ENCODE measurements at places on chromosomes 7 and 10.

- no peak for DNase-seq
These were observed 66.2 kb upstream of the SRPK2 start for GRCh38 chr7:105454921-105455320.

DNA sequence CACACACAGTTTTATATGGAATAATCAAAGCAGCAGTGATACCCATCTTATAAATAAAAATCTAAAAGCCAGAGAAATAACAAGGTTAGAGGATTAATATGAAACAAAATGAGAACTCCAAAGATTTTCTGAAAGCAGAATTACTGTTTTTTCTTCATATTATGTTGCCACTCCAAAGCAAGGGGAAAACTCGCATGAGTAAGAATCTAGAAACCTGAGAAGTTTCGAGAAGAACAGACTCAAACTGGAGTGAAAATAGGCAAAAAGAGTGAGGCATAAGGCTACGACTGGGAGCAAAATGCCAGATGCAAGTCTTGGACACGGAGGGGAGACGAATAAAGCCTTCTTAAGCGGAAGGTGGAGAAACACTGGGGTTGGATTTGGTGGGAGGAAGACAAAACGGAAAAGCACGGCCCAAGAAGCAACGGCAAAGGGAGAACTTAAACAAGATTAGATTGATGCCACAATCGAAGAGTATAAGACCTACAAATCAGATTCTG, 923 bp downstream of the TNPO3 start:
- DNase-seq = no peak

DNA sequence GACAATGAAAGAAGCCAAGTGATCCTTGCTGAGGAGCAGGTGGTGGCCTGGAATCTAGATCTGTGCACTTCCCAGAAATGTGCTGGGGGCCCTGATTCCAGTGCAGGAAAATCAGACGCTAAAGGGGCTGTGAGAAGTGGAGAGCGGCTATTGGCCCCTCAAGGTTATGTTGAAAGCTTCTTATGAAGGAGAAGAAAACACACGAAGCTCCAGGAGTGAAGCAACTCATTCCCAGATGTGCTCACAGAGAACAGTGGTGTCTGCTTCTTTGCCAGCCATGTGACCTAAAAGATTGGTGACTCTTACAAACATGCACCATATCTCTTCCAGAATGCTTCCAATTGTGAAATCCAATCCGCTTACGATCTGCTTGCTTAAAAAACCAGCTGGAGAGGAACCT, 679.3 kb upstream of the IGFBP3 start:
- no peak for DNase-seq

DNA sequence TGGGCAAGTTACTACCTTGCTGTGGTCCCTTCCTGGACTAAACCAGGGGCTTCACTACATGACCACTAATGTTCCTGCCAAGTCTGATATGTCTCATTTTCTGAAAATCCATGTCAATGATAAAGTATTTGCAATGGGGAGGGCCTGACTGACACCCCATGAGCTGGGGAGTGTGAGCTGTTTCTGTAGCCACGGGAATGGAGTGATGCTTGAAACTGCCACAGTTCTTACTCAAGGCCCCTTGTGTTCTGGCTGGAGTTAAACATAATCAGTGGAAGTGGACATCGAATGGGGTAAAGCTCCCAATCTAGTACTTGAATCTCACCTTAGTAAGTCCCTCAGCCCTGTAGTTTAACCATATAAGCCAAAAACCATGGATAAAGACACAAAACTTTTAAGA, 61.9 kb upstream of the PDLIM1 start:
- no peak for DNase-seq

GRCh38 chr7:39535720-39536119, 30.5 kb upstream of the YAE1 start:
- DNase-seq = no peak
